NCI-H1092 (cell line): ENCODE measurements at places on chromosomes 7 and 10.

DNA sequence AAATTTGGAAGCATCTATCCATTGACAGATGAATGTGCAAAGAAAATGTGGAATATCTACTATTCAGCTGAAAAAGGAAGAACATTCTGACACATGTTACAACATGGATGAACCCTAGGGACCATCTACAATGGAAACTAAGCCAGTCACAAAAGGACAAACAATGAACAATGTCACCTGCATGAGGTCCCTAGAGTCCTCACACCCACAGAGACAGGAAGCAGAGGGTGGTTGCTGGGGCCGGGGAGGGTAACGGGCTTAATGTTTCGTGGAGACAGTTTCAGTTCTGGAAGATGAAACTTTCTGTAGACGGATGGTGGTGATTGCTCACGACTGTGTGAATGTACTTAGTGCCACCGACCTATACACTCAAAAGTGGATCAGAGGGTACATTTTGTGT is 282.9 kb downstream of the ADARB2 start:
- DNase-seq, result no peak

DNA sequence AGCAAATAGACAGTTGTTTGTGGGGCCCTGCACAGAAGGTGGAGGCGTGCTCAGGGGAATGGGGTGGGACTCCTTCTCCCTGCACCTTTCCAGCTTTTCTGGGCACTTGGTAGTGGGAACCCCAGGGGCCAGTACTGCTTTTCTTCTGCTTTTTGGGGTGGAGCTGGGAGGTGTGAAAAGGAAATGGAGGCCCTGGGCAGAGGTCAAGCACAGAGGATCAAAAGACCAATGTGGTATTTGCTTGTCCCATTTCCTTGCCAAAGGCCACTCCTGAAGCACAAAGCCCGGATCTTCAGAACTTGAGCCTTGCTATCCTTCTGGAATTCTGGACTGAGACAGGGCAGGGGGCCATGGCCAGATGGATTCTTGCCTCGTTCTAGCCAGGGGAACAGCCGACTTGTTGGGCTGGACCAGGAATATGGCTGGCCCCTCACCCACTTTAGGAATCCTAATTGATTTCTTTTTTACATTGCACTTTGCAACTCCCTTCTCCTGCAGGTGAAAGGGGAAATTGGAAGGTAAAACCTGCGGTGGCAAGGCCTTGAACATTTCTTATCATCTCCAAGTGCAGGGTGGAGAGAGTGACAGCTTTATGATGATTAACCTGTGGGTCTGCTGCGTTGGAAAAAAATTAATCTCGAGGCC is 26.5 kb downstream of the ADRA2A start:
- no peak for DNase-seq

GRCh38 chr10:102064868-102065560 is at the start of gene HPS6:
Gene HPS6 (plus strand): TSS chr10:102065349. CDS start chr10:102065475, 126 bp downstream.
- DNase-seq, result peak; percentile 57

DNA sequence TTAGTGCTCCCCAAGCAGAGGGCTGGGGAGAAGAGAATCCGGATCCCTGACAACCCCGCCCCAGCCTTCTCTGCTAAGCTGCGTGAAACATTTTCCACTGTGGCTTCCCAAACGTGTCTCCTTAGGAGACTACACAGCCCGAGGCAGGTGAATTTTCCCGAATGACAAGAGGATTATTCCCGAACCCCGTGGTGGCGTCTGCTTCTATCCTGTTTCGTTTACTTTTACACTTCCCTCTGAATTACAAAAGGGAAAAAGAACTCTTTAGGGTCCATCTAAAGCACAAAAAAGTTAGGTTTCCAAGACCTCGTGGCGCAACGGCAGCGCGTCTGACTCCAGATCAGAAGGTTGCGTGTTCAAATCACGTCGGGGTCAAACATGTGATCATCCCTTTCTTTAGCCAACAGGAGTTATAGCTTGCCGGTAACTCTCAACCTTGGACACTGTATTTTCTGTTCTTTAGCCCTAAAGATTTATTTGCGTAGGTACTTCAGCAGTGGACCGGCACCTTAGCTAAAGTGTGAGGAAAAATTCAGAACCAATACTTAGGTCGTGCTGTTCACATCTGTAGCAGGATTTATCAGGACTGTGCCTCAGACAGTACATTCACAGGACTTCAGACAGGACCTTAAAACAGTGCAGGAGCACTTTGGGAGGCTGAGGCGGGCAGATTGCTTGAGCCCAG is 3.2 kb upstream of the ZNF789 start:
- no peak for DNase-seq

DNA sequence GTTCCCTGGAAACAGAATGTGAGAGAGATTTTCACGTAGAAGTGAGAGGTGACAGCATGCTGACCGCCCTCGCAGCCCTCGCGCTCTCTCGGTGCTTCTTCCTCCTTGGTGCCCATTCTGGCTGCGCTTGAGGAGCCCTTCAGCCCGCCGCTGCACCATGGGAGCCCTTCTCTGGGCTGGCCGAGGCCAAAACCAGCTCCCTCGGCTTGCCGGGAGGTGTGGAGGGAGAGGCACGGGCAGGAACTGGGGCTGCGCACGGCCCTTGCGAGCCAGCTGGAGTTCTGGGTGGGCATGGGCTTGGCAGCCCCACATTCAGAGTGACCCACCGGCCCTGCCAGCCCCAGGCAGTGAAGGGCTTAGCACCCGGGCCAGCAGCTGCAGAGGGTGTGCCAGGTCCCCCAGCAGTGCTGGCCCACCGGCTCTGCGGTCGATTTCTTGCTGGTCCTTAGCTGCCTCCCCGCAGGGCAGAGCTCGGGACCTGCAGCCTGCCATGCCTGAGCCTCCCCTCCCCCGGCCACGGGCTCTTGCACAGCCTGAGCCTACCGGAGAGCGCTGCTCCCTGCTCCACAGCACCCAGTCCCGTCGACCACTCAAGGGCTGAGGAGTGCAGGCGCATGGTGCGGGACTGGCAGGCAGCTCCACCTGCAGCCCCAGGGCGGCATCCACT is 888.7 kb upstream of the ZWINT start:
- no peak for DNase-seq

- no peak for DNase-seq
Observed at GRCh38 chr7:114670676-114671075, 251.2 kb upstream of the MDFIC start.

- no peak for DNase-seq
Observed at GRCh38 chr10:45487735-45488134, 113.7 kb downstream of the ALOX5 start.

GRCh38 chr7:132206594-132206993 is 369.7 kb downstream of the PLXNA4 start:
- no peak for DNase-seq

DNA sequence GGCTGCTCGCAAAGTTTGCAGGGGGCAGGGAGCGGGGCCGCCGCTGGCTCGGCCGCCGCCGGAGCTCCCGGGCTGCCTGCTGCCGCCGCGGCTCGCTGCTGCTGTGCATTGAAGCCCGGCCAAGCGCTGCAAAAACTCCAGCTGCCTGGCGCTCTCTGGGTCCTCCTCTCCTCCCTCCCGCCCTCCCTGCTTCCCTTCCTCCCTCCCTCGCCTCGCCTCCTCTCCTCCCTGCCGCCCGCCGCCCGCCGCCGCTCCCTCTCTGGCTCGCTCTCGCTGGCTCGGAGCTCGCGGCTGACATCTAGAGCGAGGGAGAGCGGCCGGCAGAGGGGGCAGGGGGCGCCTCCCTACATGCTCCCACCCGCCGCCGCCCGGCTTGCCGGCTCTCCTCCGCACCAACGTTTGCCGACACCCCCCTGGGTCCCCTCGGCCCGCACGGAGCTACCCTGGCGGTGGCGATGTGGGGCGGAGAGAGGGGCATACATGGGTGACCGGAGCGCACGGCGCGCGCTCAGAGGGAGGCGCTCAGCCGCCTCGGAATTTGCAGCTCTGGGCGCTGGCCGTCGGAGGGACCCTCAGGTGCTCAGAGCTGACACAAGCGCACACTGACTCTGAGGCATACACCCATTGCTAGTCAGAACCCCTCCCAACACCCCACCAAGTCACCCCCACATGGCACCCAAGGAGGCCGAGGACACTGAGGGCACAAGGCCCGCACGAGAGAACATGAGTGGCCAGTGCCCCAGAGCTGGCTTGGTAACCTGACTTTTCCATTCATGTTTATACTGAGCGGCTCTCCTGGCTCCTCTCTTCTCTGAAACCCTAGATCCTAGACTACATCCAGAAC is 1.2 kb upstream of the PLXNA4 start:
- peak; percentile 80 for DNase-seq

- no peak for DNase-seq
Observed at GRCh38 chr10:24239289-24240040, 30.5 kb downstream of the KIAA1217 start.

DNA sequence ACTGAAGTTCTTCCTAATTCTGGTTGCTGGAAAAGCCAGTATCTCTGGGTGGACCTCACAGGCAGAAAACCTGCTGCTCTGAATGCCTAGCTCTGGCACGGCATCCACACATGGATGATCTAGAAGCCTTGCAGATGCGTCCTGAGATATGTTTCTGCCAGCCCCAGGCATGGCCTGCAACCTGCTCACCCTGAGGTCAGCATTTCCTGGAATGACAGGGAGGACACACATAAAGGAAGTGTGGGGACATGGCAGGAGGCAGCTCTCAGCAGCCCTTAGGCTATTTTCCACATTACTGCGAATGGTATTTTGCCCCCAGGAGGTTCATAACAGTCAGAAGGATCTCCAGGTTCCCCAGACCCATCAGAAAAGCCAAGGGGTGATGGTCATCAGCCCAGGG is 23.2 kb downstream of the PLXNA4 start:
- no peak for DNase-seq
